Putamen (tissue), 1 donor: ENCODE measurements at places on chromosomes 13 and 19.
A peak's percentile ranks its signal among the peaks of the same experiment; 100 is the strongest.

- DNase-seq, result no peak
These were observed 396.1 kb downstream of the EFNB2 start for GRCh38 chr13:106139377-106139776.

DNA sequence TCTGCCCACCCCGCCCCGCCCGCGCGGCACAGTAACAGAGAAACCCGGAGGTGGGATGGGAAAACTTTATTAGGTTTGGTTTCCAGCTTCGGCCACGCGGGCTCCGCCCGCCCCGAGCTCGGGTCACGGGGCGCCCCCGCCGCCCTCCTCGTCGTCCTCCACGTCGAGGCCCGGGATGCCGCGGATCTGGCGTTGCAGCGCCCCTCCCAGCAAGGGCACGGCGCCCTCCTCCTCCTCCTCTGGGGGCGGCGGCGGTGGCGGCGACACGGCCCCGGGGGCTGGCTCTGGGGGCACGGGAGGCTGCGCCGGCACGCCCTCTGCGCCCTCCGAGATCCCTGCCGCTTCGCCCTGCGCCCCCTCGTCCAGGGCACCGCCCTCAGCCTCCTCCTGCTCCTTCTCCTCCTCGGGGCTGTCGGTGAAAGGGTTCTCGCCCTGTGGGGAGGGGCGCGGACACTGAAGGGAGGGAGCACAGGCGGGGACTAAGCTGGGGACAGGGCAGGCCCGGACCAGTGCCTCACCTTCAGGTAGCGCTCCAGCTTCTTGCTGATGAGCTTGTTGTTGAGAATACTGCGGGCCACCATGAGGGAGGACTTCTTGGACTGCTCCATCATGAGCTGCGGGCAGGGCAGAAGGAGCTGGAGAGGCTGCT lies 536 bp upstream of the AKAP8 start:
- DNase-seq, result no peak

DNA sequence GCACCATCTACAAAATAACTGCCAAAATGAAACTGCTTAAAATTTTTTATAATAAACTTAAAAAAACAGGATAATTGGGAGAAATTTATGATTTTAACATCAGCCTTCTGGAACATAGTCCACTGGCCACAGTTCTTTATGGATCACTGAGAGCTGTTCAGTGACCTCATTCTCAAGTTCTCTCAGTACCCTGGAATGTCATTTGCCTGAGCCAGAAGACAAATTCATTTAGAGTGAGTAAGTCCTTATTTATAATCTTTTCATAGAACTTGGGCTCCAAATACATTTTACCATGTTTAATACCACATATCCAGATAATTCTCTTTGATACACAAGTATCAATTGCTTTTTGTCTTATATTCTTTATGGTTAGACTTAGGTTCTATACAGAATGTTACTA lies 87.6 kb downstream of the CAB39L start:
- no peak for DNase-seq

DNA sequence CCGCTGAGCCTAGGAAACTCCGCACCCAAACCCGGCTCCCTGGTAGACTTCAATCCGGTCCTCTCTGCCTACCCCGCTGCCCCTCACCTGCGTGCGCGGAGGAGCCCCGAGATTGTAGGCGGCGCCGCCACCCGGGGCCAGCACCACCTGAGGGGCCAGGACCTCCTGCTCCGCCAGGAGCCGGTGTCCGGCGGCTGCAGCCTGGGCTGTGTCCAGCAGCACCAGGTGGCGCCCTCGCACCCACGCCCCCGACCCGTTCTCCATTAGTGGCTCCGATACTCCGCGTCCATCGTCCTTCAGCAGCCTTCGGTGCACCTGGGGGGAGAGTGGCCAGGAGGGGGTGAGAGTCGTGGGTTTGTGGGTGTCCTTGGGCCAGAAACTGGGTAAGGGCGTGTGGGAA lies 18.5 kb downstream of the MAN2B1 start:
- no peak for DNase-seq

DNA sequence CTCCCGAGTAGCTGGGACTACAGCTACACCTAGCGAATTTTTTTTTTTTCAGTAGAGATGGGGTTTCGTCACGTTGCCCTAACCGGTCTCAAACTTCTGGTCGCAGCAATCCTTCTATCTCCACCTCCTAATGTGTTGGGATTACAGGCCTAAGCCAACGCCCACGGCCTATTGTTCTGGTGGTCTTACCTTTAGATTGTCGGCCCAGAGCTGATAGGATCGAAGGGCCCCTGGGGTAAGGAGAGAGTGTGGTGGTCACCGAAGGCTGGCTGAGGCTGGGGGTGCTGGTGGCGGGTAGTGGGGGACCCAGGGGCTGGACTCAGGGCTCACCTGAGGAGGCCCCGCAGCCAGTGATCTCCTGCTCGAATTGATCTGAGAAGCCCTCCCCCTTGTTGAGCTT lies 7.0 kb downstream of the CRB3 start:
- DNase-seq, result no peak

DNA sequence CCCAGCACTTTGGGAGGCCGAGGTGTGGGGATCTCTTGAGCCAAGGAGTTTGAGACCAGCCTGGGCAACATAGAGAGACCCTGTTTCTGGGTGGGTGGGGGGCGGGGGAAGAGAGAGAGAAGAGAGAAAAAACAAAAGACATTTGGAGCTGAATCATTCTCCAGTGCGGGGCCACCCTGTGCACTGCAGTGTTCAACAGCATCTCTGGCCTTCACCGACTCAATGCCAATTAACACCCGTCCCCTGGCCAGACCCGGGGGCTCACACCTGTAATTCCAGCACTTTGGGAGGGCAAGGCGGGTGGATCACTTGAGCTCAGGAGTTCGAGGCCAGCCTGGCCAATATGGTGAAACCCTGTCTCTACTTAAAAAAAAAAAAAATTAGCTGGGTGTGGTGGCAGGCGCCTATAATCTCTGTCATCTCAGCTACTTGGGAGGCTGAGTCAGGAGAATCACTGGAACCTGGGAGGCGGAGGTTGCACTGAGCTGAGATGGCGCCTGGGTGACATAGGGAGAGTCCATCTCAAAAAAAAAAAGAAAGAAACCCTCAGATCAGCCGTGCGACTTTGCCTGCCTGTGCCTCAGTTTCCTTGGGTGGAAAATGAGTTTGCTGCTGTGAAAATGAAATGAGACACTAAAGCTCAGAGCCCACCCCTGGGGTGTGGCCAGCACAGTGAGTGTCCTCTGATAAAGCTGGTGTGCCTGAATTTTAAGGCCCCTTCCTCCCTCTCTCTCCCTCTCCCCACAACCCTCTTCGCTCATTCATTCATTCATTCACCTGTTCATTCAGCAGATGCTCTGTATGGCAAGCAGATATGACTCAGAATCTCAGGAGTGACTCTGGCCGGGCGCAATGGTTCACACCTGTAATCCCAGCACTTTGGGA lies 6.4 kb downstream of the KLF2 start:
- DNase-seq, result no peak

- no peak for DNase-seq
These were observed 25.4 kb downstream of the POP4 start for GRCh38 chr19:29631450-29631849.

DNA sequence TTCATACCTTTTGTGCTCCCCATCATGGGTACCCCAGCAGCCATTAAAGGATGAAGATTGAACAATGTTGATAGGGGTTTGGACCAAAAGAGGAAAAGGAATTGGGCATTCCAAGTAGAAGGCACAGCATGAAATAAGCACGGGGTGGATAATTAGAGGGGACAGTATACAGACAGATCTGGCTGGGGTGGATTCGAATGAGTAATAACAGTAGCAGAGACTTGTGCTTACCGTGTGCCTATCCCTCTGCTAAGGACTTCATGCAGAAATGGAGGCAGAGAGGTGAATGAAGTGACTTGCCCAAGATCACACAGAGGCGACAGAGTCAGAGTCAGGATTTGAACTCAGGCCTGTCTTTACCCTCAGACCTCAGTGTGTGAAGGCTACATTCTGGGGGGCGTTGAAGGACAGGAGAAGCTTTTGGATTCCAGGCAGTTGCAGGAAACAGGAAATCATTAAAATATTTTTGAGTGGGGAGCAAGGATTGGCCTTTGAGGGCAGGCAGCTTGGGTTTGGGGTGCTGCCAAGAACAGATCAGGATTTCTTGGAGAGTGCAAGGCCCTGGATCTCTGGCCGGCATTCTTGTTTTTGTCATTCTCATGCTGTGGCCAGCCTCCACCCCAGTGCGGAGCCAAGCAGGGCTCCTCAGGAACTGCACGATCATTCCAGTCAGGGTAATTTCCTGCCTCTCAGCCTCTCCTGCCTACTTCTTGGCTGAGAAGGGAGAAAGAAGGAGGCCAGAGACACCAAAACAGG lies 18.7 kb downstream of the PAF1 start:
- DNase-seq, result peak; percentile 75

DNA sequence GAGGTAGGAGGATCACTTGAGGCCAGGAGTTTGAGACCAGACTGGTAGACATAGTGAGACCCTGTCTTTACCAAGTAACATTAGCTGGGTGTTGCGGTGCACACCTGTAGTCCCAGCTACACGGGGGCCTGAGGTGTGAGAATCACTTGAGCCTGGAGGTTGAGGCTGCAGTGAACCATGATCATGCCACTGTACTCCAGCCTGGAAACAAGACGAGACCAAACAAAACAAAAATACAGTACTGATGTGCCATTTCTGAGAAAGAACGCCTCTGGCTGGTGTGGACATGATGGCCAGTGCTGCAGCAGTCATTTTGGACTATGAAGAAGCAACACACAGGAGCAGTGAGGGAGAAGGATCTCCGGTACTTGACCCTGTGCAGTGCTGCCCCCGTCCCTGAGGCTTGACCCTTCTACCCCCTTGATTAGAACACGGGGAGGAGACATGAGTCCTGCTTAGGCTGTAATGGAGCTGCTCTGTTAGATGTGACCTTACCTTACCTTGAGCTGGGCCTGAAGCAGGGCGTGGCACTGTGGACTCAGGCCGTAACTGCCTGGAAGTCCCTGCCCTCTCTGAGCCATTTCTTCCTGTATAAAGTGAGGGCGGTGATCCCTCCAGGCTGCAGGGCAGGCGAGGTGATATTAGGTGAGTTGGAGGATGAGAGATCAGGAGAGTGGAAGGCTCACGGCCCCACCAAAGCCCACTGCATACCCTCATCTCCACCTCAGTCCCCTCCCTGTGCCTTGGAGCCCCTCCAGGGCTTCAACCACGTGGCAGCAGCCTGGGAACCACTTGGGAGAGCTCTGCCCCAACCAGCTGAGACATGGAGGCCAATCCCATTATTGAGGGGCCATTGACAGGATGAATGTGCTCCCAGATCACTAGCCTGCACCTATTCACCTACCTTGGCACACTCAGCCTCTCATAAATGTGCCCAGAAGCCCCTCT lies 5.9 kb downstream of the RPL18A start:
- no peak for DNase-seq

GRCh38 chr19:307793-308420 lies 16.7 kb upstream of the PLPP2 start:
- no peak for DNase-seq

DNA sequence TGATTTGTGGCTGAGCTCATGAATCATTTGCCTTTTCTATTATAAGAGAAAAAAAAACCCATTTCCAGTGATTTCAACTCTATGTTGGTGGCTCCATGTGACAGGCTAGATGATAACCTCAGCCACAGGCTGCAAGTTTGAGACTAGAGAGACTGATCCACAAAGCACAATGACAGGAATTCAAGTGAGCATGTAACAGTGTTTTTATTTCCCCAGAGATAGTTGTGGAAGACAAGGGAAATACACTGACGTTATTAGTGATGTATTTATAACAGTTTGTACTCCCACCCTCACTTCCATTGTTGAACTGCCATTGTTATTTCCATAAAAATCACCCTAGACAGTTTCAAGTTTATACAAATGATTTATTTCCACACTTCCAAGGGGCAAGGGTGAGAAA lies 27.9 kb upstream of the EDNRB start:
- DNase-seq, result no peak

DNA sequence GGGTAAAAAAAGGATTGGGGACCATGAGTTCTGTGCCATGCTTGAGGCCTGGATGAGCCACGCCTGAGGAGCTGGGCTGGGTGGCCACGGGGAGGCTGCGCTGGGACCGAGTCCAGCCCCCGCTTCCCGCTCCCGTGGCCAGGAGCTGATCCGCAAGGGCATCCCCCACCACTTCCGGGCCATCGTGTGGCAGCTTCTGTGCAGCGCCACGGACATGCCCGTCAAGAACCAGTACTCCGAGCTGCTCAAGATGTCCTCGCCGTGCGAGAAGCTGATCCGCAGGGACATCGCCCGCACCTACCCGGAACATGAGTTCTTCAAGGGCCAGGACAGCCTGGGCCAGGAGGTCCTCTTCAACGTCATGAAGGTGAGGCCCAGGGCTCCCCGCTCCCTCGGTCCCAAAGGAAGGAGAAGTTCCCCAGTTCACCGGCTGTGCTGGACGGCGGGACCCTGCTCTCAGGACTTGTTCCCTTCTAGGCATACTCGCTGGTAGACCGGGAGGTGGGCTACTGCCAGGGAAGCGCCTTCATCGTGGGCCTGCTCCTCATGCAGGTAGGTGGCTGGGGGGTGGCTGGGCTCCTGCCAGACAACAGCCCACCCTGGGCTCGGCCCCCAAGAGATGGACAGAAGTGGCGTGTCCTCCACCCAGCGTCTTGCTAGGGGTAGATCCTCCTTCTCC lies 18.9 kb downstream of the EVI5L start:
- DNase-seq, result no peak

DNA sequence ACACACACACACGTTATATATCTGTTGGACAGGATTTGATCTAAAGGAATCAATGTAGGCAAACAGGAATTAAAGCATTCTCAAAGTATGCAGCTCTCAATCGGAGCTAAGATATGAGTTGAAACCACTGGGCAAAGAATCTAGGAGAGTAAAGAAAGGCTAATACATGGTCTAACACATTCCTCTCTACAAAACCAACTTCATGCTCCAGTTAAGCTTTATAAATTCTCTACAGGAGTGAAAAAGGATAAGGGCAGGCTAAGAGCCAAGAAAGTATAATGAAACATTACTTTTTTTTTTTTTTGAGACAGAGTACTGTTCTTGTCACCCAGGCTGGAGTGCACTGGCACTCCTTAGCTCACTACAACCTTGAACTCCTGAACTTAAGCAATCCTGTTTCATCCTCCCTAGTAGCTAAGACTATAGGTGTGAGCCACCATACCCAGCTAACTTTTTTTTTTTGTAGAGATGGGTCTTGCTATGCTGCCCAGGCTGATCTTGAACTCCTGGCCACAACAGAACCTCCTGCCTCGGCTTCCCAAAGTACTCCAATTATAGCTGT lies 10.6 kb downstream of the FBXL3 start:
- DNase-seq, result no peak

GRCh38 chr19:13983213-13983889 lies 22.8 kb downstream of the RFX1 start:
- no peak for DNase-seq

GRCh38 chr19:30857388-30857787 lies 485.2 kb downstream of the ZNF536 start:
- DNase-seq, result no peak
